ENCODE measurements at places on chromosomes 4 and X.

DNA sequence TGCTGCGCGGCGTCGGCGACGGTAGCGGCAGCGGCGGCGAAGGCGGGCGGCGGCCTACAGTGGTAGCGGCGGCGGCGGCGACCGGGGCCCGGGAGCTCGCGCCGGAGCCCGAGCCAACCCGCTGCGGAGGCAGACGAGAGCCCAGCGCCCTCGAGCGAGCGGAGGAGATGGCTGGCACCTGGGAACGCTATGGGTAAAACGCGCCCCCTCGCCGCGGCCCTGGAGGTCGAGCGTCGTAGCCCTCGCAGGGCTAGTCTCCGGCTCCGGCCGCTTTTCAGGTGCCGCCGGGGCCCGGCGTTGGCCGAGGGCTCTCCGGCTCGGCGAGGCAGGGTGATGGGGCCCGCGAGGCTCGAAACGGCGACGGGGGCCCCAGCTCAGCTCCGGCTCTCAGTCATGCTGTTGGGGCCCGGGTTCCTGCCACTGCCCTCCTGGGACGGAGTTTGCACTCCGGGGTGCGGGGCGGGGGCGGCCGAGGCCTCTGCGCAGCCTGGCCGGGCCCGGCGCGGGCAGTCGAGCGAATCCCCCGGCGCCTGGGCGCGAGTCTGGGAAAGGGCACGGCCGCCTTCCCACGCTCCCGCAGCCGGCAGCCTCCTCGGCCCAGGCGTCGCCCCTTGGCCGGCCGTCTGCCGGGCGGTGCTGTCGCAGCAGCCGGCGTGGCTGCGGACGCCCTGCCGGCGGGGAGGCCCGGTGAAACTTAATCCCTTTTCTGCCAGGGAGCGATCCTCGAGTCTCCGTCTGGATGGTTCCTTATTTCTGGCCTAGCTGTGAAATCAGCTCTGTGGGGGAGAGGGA is 768 bp downstream of the MID2 start:
- DNase-seq, result no peak

DNA sequence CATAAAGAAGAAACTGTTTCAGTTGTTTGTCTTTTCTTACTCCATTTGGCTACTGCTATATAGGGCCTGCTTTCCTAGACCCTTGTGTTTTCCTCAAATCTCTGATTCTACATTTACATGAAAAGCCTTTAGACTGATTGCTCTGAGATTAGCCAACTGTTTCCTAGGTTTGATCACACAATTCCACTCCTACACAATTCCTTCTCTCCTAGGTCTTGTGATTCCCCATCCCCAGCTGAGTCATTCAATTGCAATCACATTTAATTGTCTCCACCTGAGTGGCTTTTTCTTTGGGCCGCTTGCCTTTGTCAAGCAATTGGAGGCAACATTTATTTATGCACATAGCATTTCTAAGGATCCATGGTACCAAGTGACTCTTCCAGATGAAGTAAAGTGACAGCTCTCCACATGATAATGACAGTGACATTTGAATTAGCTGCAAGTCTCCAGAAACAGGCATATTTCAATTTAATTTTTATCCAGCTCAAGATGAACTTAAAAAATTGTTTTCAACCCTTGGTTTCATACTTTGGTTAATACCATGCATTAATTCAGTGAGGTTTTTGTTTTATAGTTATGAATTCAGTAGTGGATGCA is 35.8 kb downstream of the ATXN3L start:
- peak; percentile 11 for DNase-seq

- DNase-seq, result no peak
Observed at GRCh38 chrX:15416133-15416993, 32.1 kb upstream of the VEGFD start.

DNA sequence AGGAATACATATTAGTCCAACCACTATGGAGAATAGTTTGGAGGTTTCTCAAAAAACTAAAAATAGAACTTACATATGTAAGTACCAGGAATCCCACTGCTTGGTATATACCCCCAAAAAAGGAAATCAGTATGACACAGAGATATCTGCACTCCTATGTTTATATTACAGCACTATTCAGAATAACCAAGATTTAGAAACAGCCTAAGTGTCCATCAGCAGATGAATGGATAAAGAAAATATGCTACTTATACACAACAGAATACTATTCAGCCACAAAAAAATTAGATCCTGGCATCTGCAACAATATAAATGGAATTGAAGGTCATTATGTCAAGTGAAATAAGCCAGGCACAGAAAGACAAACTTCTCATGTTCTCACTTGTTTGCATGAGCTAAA is 27.5 kb upstream of the ABCG2 start:
- no peak for DNase-seq

DNA sequence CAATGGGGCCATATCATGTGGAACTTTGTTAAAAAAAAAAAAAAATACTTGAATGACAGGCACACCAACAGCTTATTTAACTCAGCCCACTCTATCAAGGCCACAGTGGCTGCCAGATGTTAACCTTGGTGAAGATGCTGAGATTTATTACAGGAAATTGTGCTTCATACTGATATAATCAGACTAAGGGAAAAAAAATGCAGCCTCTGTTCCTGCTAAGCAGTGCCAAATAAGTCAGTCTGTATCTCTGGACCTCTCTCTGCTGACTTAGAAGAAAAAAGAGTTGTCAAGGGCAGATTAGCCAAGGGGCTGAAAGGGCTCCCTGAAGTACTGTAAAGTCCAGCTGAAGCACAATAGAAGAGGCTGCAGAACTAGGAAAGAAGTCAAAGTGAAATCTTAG is 677.7 kb upstream of the HTR2C start:
- DNase-seq, result no peak

DNA sequence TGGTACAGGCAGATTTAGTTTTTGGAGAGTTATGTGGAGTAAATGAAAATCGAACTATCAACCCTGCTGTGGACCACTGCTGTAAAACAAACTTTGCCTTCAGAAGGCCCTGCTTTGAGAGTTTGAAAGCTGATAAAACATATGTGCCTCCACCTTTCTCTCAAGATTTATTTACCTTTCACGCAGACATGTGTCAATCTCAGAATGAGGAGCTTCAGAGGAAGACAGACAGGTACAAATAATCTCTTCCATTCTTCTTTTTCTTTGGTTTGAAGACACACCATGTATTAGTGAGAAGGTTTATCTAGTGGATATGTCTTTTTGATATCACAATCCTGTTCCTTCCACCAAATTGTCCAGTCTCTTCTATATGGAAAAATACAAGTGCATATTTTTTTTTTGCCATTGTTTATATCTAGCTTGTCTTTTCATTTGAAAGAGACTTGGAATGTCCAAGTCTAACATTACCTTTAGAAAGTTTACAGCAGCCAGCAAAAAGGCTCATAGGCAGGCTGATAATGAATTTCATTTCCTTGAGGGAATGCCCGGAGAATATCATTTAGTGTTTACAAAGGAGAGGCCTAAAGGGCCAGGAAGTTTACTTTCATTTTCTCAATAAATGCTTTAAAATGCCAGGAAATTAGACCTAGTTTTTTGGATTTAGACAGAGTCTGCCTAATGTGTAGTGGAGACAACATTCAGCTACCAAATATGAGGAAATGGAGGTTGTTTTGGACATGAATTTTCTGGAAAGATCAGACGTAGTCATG is 18.6 kb downstream of the AFM start:
- no peak for DNase-seq

DNA sequence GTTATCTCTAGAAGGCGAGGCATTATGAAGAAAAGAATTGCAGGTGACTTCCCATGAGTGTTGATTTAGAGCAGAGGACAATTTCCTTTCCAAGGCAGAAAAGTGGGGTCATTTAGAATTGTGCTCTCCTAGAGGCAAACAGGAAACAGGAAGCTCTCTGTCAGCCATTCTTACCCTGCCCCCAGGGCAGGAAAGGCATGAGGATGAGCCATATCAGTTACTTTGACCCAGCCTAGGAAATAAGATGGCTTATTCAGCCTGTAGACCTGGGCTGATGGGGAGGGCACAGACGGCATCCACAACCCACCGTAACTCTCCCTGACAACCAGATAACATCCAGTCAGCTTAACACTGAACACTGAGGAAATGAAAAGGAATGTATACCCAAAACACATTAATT is 88.8 kb upstream of the KDR start:
- DNase-seq, result no peak

GRCh38 chrX:154399527-154400368 is 1.6 kb downstream of the RPL10 start:
- DNase-seq, result no peak

DNA sequence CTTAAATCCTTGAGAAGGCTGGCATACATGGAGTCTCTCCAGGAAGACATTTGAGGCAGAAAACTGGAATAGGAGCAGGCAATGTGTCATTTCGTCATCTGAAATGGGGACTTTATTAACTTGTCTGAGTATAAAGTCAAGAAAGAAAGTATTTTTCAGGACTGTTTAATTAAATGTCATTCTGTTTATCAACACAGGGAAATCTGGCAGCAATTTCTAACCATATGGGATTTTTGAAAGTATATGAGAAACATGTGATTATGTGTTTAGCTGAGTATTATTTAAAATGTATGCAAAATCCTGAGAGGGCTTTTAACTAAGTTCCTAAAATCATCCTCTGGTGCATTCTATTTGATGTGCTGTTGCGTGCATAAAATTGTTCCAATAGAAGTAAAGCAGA is 3.9 kb upstream of the FAM9A start:
- DNase-seq, result no peak
